SK-N-MC (cell line): ENCODE measurements at places on chromosomes 11 and 22.

DNA sequence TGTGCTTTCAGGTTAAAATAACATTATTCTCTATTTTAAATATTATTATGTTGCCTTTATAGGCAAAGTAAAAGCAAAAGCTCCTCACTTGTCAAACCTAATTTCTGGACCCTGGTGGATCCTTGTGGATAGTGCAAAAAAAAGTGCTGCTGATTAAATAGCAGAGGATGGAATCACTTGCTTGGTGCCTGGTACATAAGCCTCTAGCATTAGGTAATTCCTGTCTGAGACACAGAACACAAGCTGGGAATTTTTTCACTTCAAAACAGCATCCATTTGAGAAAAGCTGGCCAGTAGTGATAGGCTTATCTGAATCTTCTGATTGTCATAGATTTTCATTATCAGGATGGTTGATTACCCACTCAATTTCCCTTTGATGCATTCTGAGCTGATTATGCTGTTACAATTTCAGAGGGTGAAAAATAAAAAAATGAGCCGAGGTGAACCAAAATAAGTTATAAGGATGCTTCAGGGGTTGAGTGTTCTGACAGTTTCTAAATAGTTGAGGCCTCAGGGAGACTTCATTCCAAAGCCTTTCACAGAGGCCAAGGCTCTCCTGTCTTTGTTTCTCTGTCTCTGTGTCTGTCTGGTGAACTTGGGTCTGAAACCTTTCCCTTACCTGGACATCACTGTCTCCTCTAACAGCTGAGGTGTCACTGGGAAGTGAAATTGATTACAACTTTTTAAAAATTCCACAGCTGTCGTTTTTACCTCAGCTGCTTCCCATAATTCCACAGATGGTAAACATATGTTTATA, 242.9 kb downstream of the NELL1 start:
- no peak for DNase-seq

DNA sequence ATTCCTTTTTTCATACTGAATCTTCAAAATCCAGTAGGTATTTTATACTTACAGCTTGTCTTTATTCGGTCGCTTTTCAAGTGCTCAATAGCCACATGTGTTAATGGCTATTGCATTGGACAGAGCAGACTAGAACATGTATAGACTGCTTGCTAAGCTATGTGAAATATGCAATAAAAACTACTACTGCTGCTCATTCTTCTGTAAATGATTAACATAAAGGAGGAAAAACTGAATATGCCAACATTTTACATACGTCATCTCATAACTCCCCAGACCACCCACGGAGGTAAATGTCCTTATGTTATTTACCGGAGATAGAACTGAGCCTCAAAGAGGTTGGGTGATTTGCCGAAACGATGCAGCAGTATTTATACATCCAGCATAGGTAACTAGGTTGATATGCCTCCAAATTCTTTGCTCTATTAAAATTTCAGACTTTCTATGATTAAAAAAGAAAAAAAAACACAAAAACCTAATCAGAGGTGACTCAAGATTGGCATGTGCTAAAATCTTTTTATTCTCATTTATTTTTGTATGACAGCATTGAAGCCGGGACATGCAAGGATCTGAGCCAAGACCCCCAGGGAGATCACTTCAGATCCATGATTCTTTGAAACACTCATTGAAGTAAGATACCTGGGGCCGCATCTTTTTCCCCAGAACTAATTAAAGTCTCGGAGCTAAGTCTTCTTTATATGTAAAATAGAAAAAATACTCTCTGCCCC, 78.5 kb upstream of the OR5AK2 start:
- no peak for DNase-seq

DNA sequence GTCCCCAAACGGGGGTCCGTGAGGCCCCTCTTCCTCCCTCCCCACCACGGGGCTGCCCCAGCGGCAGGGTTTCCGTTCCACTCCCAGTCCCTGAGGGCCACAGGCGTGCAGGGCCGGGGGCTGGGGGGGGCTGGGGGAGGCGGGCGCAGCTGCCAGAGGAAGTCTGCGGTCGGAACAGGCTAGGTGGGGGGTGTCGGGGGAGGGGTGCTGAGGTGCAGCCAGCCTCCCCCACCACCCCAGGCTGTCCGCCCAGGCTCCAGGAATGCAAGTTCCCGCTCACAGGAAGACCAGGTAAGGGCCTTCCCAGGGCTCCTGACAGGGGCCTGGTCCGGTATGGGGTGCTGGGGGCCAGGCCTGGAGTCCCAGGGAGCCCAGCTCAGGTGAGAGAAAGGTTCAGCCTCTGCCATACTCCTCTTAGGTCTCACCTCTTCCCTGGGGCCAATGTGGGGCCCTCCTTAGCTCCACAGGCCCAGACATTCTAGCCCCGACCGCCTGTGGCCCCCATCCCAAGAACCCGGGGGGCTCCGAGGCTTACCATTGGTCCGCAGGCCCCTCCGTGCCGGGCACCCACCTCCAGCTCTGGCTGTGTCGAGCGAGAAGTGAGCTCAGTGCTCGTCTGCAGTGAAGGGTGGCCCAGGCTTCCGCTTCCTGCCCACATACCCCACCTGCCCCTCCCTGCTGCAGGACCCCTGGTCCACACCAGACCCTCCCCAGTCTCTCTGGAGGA, at the start of gene PTPRCAP:
PTPRCAP (minus strand) TSS at position 601 of the 727 bp plus-strand sequence; CDS start at position 538, 63 bp downstream.
- no peak for DNase-seq

GRCh38 chr11:94751786-94752185, 16.4 kb upstream of the AMOTL1 start:
- no peak for DNase-seq

- DNase-seq: peak; percentile 5
These were observed 96.4 kb downstream of the KIAA1671 start for GRCh38 chr22:25048659-25049647.

- DNase-seq: no peak
These were observed 26.7 kb downstream of the ALKBH3 start for GRCh38 chr11:43907028-43907975.

DNA sequence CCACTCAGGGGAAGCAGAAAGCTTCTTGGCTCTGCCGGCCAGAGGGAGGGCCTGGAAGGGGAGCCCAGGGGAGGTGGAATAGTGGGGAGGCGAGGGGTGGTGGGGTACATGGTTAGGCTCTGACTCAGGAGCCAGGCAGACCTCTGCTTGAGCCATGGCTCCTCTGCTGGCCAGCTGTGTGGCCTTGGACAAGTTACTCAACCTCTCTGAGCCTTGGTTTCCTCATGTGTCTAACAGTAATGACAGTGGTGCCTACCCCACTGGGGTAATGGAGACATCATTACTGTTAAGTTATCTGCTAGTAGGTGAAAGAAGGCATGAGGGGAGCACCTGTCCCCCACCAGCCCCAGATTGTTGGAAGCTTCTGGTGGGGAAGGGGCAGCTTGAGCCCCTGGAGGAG, 12.2 kb upstream of the PDGFB start:
- no peak for DNase-seq

DNA sequence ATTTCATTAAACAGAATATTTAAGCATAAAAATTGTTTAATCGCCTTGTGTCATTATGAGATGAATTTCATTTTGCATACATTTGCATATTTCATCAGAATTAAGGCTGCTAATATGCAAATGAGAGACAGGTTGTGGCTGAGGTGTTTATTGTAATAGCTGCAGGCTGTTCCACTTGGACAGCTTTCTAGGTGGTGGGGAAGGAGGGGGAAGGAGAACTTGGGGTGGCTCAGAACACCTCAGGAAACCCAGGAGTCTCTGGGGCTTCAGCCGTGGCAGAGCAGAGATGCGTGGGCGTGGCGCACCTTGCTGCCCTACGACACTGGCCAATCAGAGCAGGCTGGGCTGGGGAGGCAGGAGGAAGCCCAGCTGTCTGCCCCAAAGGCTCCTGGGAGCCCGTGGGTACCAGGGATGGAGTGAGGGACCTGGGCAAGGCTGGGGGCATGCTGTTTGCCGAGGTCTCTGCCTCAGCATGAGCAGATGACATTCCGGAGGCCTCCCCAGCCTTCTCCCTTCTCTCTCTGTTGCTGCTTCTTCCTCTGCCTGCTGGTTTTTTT, 542.9 kb downstream of the MN1 start:
- no peak for DNase-seq

GRCh38 chr11:134037046-134037908, 31.6 kb upstream of the JAM3 start:
- DNase-seq: no peak

- DNase-seq: no peak
These were observed 72.6 kb downstream of the CCDC34 start for GRCh38 chr11:27290261-27291050.

DNA sequence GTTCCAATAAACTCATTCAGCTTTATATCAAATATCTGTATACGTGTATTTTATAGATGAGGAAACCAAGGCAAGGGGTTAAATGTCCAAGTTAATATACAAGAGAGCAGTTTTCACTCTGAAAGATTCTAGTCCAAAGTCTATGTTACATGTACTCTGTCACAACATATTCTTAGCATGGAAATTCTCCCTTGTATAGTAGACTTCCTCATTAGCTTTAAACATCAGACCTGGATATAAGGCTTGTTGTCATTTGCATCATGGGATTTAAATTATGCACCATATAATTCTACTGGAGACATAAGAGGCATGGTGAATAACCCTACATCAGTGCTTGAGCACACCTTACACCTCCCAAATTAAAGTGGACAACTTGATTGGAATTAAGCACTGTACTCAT, 681.9 kb upstream of the CCDC179 start:
- no peak for DNase-seq

DNA sequence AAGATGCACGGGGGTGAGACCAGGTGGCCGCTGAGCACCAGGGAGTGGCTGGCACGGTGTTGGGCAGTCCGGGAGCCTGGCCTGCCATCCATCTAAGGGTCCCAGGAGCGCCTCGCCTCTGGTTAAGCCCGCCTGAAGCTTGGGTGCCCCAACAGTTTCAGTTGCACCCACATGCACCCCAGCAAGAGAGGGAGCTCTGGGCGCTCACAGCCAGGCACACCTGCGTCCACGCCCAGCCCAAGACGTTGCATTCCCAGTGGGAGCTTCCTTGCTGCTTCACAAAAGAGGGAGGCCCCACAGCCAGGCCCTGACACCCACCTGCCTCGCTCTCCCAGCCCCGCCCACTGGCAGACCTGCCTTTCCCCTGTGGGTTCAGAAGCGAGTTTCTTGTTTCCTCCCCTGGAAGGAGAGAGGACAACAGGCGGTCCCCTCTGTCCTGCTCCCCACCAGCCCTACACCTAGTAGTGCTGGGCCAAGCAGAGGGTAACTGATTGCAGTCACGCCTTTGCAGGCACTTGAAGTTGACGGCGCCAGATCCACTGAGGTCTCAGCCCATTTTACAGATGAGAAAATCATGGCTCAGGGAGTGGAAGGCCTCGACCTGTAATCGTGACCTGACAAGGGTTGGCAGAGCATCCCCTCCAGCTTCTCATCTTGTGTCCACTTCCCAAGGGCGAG, 35.4 kb downstream of the OSBPL5 start:
- no peak for DNase-seq

DNA sequence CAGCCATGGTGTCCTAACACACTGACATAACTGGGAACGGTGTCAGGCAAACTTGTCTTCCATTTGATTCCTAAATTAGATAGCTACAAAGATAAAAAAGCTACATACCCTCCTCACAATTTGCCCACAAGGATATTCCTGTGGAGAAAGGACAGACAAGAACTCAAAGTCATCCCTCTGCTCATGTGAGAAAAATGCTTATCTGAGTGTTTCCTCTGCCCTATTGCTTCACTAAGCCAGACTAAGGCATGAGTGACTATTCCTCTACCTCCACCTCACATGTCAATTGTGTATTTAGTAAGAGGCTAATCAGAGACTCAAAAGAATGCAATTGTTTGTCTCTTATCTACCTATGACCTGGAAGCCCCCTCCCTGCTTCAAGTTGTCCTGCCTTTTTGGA, 247.7 kb downstream of the DDX10 start:
- no peak for DNase-seq

- no peak for DNase-seq
These were observed 11.0 kb downstream of the CRELD2 start for GRCh38 chr22:49929211-49929979.
